A172 (cell line): ENCODE measurements at places on chromosomes 11 and 22. TPM values are rescaled to one million over a fixed set of nuclear protein-coding genes. Genes with fewer than 3 reads are reported as not detected.

GGTLC3 gene
- not detected in 2 replicates for total RNA-seq

GRCh38 chr11:12496181-12497025 lies 119.0 kb downstream of the PARVA start:
- peak; percentile 13 for DNase-seq

GRCh38 chr11:13260963-13261588 lies 16.5 kb upstream of the BMAL1 start:
- DNase-seq = peak; percentile 59

- no peak for DNase-seq
These were observed 34.1 kb downstream of the MS4A2 start for GRCh38 chr11:60122414-60123036.

DNA sequence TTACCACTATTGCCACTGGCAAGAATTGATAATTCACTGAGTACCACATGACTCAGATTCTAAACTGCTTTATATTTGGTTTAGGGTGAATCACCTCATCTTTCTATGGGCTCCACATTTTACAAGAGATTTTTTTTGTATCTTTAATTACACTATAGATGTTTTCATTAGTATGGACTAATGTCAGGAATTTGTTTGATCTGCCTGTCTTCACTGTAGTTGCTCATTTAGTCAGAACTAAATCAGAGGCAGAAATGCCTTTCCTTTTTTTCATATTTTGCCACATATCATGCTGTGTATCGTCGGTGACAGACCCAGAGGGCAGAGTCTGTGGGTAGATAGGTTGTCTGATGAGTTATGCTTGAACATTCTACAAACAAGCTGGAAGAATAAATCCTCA lies 524.1 kb downstream of the METTL15 start:
- peak; percentile 27 for DNase-seq

DNA sequence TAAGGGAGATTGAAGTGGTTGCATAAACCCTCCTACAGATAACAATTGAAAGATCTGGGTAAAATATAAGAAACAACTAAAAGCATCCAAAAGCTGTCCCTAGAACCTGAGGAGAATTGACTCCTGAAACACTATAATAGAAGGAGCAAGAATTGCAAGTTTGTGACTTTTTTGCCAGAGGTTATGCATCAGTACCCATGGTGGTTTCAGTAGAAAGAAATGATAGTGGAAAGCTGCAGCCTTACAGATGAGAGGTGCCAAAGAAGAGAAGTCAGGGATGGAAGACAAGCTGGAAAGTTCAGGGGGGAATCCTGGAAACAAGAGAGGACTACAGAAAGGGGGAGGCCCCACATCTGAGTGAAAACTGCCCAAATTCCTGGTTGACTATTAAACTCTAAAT lies 80.7 kb downstream of the PACS1 start:
- no peak for DNase-seq

DNA sequence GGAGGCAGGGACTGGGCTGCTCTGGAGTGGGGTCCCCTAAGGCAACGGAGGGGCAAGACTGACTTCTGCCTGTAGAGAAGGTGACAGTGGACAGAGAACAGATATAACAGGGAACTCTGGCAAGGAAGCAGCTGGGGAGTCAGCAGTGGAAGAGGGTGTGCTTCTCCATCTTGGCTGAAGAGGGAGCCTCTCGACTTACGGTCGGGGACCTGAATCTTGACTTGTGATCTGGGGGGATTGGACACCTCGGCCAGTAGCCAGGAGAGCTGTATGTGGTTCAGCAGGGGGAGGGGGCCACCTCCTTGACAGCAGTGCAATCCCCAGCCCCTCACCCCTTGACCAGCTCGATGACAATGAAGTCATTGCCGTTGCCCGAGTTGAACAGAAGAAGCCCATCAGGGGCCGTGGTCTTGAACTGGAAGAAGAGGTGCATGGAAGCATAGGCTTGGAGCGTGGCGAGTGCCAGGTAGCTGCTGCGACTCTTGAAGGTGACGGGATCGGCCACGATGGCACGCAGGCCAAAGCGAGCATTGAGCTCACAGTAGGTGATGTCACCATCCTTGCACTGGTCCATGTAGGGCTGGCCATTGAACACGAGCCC lies 60.0 kb downstream of the SLC22A12 start:
- DNase-seq = no peak

DNA sequence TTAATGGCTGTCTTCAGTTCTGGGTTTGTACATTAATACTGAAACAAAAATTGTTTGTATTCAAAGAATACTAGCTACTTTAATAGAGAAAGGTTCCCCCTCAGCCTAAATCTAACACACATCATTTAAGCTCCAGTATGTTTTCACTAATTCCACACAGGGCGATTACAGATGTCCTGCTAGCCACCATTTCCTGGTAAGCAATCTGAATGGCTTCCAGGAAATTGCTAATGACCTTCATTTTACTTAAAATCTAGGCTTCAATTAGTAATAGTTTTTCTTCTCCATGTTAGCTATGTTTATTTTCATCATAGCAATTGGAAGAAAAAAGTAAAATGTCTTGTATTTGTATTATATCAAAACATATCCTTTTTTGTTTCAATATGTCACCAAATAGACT lies 132.8 kb downstream of the SOX6 start:
- DNase-seq = no peak
